ENCODE measurements at places on chromosomes 11 and 22. TPM values are rescaled to one million over a fixed set of nuclear protein-coding genes. Genes with fewer than 3 reads are reported as not detected.

DNA sequence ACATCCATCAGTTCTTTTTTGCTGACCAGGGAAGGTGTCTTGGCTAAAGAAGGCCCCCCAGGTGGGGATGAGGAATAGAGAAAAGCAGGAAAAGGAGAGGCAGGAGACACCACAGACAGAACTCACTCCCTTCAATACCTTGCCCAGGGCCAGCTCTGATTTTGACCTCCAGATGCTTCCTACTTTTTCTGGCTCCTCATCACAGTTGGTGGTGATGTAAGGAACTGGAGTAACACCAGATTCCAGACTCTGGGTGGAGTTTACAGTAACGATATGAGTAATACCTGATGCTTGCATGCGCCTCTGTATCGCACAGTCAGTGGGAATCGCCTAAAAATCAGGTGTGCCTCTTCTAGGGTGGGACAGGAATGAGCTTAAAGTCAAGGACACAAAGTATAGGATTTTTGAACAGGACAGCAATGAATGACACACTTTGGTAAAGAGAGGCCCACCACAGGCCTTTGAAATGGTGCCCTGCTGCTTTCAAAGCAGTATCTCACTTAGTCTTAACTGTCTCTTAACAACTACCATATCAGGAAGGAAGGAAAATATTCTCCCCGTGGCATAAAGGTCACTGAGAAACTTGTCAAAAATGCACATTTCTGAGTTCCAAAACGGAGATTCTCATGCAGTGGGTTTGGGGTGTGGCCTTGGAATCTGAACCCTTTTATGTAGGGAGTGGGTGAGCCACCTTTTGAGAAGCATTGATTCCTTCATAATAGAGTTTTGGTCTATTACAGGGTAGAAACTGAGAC is 140.8 kb downstream of the SNX19 start:
- no peak for DNase-seq

- DNase-seq = no peak
Measured at GRCh38 chr11:86723281-86723680, 50.9 kb upstream of the ME3 start.

- peak; percentile 58 for DNase-seq
Measured at GRCh38 chr22:45884201-45885062, 92.5 kb downstream of the WNT7B start.

The CXCR5 gene
- total RNA-seq = not detected

The PDGFD gene
- 11.6 TPM for total RNA-seq

The SCGB2A2 gene
- not detected for total RNA-seq

- no peak for DNase-seq
Measured at GRCh38 chr11:60767388-60767811, 10.7 kb downstream of the MS4A15 start.

The VPREB3 gene
- not detected for total RNA-seq

The UPB1 gene
- total RNA-seq = 0.83 TPM

- DNase-seq = peak; percentile 76
Measured at GRCh38 chr22:26671317-26672059, 14.1 kb downstream of the MIAT start.

DNA sequence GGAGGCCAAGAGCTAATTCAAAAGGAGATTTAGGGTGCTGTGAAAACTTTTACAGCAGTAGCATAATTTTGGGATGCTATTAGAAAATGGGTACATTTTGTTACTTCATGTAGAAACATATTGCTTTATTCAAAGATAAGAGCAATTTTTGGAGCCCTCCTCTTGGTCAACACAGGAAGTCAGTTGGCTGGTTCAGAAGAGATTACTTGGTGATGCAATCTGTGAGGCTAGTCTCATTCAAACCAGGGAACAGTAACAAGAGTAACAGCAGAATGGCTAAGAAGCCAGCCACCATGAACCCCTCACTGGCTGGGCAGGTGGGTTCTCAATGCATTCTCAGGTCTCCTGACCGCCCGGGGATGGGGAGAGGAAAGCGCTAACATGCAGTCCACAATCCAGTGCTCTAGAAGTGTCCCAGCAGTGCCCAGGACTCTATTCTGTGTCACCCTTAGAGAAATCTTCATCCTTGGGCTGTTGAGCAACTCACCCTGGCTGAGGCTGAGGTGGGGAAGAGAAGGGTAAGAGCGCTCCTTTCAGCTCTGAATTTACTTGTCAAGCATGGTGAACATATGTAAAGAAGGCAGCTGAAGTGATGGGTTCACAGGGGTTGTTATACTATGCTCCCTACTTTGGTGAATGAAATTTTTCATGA is 262.2 kb upstream of the UBASH3B start:
- DNase-seq = no peak

- peak; percentile 71 for DNase-seq
Measured at GRCh38 chr11:118918686-118919280, 6.9 kb downstream of the BCL9L start.

DNA sequence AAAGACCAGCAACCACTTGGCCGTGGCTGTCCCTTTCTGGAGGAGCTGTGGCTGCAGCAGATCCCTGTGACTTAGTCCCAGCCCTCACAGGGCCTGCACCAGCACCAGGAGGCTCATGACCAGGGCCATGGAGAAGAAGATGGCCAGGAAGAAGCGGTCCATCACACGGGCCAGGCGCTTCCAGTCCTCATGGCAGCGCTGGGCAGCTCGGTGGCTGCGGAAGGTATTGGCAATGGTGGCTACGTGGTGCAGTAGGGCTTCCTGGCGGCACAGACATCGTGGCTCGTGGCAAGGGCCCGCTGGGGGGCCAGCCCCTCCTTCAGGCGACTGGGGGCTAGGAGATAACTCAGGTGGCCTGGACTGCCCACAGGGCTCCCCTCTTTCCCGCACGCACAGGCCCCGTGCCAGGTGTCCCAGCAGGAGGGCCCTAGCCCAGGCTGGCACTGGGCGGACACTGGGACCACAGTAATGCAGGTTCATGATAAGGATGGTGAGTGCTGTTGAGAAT is 5.1 kb downstream of the CHRNA10 start:
- DNase-seq = no peak

The PRAME gene
- total RNA-seq = 0.16 TPM

- no peak for DNase-seq
Measured at GRCh38 chr11:79466411-79466810, 25.6 kb upstream of the TENM4 start.

DNA sequence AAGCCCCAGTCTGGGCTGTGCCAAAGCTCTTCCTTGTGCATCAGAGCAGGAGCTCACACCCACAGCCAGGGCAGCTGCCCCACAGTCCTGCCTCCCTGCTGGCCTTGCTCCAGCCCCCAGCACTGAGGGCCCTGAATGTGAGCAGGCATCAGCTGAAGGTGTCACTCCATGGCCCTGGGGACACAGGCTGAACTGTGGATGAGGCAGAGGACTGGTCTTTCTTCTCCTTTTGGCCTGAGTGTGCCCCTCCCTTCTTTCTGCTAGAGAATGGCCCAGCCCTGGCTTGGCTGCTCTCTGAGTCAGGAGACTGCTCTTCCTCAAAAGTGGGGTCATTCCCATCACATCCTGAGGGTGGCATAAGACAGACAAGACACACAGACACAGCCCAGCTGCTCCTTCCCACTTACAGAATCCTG is 16.2 kb downstream of the OTOG start:
- DNase-seq = peak; percentile 37

GRCh38 chr11:131898949-131899348 is 528.5 kb downstream of the NTM start:
- no peak for DNase-seq

The GUCY1A2 gene
- 1.5 TPM for total RNA-seq

GRCh38 chr11:46106530-46107407 is 14.5 kb downstream of the PHF21A start:
- DNase-seq = no peak

- DNase-seq = peak; percentile 29
Measured at GRCh38 chr11:71307811-71308645, 55.7 kb upstream of the SHANK2 start.

Measured in sigmoid colon (tissue), 7 donors.